ENCODE measurements at places on chromosomes 5 and 9. TPM values are rescaled to one million over a fixed set of nuclear protein-coding genes. Genes with fewer than 3 reads are reported as not detected.
A peak's percentile ranks its signal among the peaks of the same experiment; 100 is the strongest.

DNA sequence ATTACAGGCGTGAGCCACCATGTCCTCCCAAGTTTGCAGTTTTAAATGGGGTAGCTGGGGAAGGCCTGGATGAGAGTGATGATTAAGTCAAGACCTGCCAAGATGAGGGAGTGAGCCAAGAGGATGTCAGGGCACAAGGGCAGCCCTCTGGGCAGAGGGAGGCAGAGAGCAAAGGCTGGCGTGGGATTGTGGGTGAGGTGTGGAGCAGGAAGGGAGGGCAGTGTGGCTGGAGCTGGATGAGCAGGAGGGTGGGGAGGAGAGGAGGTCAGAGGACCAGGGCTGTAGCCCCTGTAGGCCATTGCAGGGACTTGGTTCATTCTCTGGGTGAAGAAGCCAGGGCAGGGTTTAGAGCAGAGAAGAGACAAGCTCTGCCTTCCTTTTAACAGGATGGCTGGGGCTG is 53.7 kb upstream of the CTNNA1 start:
- no peak for DNase-seq
- H3K27me3 ChIP-seq: no peaks in the 10 kb centered on the region
- peaks cover 40% of the 10 kb centered on the region for H3K4me1 ChIP-seq

- DNase-seq: no peak
- no peaks in the 10 kb centered on the region for H3K4me1 ChIP-seq
- no peak overlapping the region for H3K27ac ChIP-seq
- no peaks in the 10 kb centered on the region for H3K36me3 ChIP-seq
Measured at GRCh38 chr5:170534177-170534576, 30.4 kb downstream of the KCNIP1 start.

The SHC3 gene
- 0.09 TPM for polyA plus RNA-seq

The SLC9A3 gene
- polyA plus RNA-seq: 1.5 TPM

- no peaks in the 10 kb centered on the region for H3K36me3 ChIP-seq
- peak; percentile 75 for DNase-seq
- H3K4me1 ChIP-seq: peaks cover 16% of the 10 kb centered on the region
- no peak overlapping the region for H3K4me3 ChIP-seq
- no peak overlapping the region for H3K27ac ChIP-seq
Measured at GRCh38 chr9:73023025-73023541, 70.2 kb upstream of the ALDH1A1 start.

- no peak overlapping the region for H3K4me3 ChIP-seq
- H3K27me3 ChIP-seq: no peaks in the 10 kb centered on the region
- no peak overlapping the region for H3K27ac ChIP-seq
- H3K36me3 ChIP-seq: no peaks in the 10 kb centered on the region
- peak; percentile 27 for DNase-seq
Measured at GRCh38 chr5:171207256-171207847, 101.7 kb upstream of the TLX3 start.

The UBAP2 gene
- polyA plus RNA-seq: 22.0 TPM

The MSX2 gene
- polyA plus RNA-seq: not detected

DNA sequence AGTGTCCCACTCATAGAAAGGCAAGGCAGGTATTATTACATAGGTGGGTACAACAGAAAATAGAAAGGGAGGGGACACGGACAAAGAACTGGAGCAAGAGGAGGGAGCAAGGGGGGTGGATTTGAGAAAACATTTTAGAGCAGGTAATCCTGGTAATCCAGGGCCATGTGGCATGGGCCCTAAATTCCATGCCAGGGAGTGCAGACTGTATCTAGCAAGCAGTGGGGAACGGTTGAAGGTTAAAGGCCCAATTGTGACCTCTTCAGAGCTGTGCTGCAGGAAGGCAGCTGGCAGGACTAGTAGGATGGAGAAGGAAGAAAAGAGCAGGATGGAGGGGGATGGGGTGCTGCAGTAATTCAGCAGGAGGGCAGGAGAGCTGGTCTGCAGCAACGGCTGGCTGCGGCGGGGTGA is 75.2 kb downstream of the PDE6A start:
- no peak overlapping the region for H3K4me3 ChIP-seq
- no peaks in the 10 kb centered on the region for H3K4me1 ChIP-seq
- H3K27me3 ChIP-seq: no peaks in the 10 kb centered on the region

- no peak for DNase-seq
- H3K27me3 ChIP-seq: no peaks in the 10 kb centered on the region
- H3K27ac ChIP-seq: no peak overlapping the region
Measured at GRCh38 chr5:18068826-18069225, 434.6 kb downstream of the TAF11L14 start.

The DAB2IP gene
- 37.9 TPM for polyA plus RNA-seq

DNA sequence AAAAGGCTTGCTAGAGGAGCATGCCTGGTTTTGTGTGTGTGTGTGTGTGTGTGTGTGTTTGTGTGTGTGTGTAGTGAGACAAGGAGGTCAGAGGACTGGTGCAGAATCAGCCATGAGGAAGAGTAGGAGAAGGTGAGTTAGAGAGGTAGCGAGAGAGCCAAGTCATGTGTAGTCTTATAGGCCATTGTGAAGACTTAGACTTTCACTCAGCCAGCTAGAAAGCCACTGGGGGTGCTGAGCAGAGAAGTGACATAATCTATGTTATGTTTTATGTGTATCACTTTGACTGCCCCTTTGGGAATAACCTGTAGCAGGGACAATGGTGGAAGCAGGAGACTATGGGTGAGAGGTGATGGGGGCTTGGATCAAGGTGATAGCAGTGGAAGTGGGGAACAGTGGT is 180.5 kb upstream of the CLINT1 start:
- H3K36me3 ChIP-seq: no peaks in the 10 kb centered on the region
- no peak for DNase-seq
- H3K4me1 ChIP-seq: no peaks in the 10 kb centered on the region
- no peak overlapping the region for H3K27ac ChIP-seq
- no peak overlapping the region for H3K4me3 ChIP-seq

DNA sequence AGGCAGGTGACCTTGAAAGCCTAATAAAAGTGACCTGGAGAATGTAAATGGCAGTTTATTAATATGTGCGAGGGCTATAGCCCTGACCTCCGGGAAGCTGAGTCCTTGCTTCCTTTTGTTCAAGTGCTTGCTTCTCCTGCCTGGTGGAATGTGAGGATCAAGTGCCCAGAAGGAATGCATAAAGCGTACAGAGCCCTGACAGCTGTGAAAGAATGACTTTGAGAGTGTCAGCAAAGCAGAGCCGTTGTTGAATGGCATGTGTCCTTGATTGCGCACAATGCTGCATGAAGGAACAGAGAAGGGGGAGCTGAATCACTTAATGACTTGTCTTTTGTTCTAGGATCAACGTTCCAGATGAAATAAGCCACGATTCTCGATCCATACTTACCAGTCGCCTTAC is 133.0 kb downstream of the SLF1 start:
- no peak overlapping the region for H3K4me3 ChIP-seq
- no peaks in the 10 kb centered on the region for H3K27me3 ChIP-seq
- no peak for DNase-seq
- H3K27ac ChIP-seq: no peak overlapping the region

DNA sequence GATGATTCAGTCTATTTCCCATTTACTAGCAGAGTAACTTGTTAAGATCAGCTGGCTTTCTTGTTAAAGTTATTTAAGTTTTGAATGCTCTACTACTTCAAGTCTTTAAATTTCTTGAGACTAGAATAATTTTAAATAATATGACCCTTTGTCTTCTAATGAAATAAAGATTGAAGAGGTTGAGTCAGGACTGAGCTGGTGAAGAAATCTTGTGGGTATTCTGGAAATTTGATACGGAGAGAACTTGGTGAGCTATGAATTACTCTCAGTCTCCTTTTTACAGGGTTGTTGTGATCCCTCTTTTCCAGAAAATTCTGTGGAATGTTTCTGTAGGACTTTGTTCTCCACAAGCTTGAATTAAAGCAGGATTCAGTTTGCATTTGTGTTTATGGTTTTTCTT is 29.3 kb downstream of the RNF20 start:
- no peak overlapping the region for H3K27ac ChIP-seq
- H3K4me1 ChIP-seq: no peaks in the 10 kb centered on the region
- no peaks in the 10 kb centered on the region for H3K27me3 ChIP-seq
- no peak for DNase-seq

The NEUROG1 gene
- not detected for polyA plus RNA-seq

DNA sequence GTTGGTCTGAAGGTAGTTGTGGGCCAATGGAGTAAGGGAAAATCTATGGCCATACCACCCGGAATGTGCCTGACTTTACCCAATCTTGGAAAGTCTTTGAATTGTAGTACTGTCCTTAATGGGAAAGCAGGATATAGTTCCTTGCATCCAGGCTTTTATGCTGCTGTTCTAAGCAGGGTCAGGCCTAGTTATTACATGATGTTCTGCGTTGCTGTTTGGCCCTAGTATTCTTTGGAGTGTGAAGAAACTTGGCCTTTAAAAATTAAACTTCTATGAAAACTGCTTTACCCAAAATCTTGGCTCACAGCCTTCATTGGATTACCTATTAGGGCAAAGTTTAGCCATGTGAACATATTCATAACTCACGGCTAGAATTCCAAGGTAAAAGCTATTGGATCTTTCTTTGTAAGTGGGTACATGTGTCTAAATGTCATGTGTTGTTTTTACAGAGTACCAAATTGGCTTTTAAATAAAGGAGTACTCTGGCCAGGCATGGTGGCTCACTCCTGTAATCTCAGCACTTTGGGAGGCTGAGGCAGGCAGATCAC is 211.1 kb downstream of the DTWD2 start:
- DNase-seq: no peak
- H3K4me3 ChIP-seq: no peak overlapping the region
- H3K4me1 ChIP-seq: no peaks in the 10 kb centered on the region
- no peaks in the 10 kb centered on the region for H3K36me3 ChIP-seq
- no peak overlapping the region for H3K27ac ChIP-seq

DNA sequence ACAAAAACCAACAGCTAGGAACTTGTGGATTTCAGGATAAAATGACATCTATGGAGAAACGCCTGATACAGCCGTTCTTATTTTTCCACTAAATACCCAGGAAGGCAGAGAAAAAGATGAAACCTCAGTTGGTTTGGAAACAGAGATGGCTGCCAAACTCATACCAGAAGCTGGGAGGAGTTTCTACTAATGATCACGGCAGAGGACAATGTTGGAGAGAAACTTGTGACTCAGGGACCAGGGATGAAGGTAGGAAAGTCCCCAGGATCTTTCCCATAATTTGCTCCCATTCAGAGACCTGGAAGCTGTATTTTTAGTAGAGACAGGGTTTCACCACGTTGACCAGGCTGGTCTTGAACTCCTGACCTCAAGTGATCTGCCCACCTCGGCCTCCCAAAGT is 187.1 kb upstream of the IER5L start:
- peaks cover 9% of the 10 kb centered on the region for H3K27me3 ChIP-seq
- no peaks in the 10 kb centered on the region for H3K36me3 ChIP-seq
- H3K4me1 ChIP-seq: peaks cover 28% of the 10 kb centered on the region
- H3K4me3 ChIP-seq: no peak overlapping the region
- H3K27ac ChIP-seq: no peak overlapping the region

DNA sequence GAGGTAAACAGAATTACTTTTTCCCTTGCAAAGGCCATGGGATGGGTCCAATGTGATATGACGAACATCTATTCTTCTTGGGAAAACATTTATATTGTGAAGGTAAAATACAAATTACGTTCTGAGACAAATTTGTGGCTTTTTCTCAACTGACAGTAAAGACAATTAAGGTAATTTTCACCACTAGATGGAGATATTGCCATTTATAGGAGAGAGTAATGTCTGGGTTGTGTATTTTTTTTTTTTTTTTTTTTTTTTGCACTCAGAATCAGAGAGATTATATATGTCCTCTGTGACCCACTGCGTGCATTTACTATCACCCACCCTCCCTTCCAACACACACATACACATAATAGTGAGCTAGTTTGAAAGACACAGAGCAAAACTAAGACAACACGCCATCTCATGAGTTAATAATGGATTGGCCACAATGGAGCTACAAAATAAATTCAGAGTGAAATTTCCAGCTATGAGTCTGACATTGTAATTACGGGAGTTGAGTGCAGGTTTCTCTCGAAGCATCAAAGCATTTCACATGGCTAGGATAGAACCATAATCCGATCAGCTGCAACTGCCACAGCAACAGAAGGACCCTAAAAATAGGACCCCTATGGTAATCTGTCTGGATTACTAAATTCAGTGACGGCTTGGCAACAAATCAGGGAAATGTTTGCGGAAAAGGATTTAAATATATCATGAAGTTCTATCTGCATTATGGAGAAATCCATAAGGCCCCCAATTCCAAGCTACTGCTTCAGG is 49.2 kb downstream of the ANXA1 start:
- no peaks in the 10 kb centered on the region for H3K27me3 ChIP-seq
- no peaks in the 10 kb centered on the region for H3K4me1 ChIP-seq
- no peak overlapping the region for H3K27ac ChIP-seq
- peak; percentile 33 for DNase-seq
- H3K36me3 ChIP-seq: no peaks in the 10 kb centered on the region

The TRPM3 gene
- polyA plus RNA-seq: under 0.01 TPM

GRCh38 chr9:8652255-8652654 is 852.7 kb upstream of the DMAC1 start:
- no peaks in the 10 kb centered on the region for H3K36me3 ChIP-seq
- no peak overlapping the region for H3K4me3 ChIP-seq
- no peak for DNase-seq
- no peak overlapping the region for H3K27ac ChIP-seq
- H3K27me3 ChIP-seq: no peaks in the 10 kb centered on the region

DNA sequence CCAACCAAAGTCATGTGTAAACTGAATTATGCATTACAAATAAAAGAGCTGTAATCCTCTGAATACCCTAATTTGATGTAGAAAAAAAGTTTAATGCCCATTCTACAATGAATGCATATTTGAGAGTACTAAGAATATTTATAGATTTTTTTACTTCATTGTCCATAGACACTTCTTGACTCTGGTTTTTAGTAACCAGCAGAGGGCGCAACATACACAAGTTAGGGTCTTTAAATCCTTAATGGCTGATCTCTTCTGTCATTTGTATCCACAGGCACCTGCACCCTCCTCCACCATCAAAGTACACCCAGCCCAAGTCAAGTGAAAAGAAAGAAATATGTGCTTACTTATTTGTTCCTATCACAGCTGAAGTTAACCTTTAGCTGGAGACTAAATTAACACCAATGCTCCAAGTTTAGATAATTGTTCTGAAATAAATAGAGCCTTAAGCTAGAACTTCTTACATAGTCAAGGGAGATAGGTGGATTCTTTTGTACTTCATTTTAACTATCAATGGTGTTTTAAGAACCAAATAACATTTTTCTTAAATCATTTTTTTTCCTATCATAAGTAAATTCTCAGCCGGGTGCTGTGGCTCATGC is 524.2 kb upstream of the DAB2 start:
- H3K27ac ChIP-seq: no peak overlapping the region
- peak; percentile 68 for DNase-seq
- no peaks in the 10 kb centered on the region for H3K4me1 ChIP-seq
- H3K4me3 ChIP-seq: no peak overlapping the region
- no peaks in the 10 kb centered on the region for H3K27me3 ChIP-seq

GRCh38 chr9:134208981-134209725 is 44.8 kb upstream of the RNU6ATAC start:
- H3K4me3 ChIP-seq: no peak overlapping the region
- DNase-seq: no peak
- H3K36me3 ChIP-seq: no peaks in the 10 kb centered on the region
- peaks cover 62% of the 10 kb centered on the region for H3K4me1 ChIP-seq
- H3K27ac ChIP-seq: no peak overlapping the region

The DNAJC25 gene
- polyA plus RNA-seq: 5.7 TPM
